Fibroblast of skin of scalp (primary cell): ENCODE measurements at places on chromosomes 2 and 18.
A peak's percentile ranks its signal among the peaks of the same experiment; 100 is the strongest.

DNA sequence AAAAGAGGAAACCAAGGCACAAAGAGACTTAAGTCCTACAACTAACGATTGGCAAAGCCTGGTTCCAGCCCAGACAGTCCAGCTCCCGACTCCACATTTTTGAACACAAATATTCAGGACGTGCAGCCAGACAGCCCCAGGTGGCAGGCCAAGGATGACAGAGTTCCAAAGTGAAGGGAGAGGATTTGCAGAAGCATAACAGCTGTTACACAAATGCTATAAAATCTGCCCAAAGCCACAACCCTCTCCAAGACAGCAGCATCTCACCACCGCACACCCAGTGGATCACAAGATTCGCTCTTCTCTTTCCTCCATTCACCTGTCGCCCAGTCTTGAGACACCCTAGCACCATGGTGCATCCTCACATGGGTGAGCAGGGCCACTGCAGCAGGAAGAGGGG, 227.1 kb upstream of the ID2 start:
- DNase-seq, result no peak

DNA sequence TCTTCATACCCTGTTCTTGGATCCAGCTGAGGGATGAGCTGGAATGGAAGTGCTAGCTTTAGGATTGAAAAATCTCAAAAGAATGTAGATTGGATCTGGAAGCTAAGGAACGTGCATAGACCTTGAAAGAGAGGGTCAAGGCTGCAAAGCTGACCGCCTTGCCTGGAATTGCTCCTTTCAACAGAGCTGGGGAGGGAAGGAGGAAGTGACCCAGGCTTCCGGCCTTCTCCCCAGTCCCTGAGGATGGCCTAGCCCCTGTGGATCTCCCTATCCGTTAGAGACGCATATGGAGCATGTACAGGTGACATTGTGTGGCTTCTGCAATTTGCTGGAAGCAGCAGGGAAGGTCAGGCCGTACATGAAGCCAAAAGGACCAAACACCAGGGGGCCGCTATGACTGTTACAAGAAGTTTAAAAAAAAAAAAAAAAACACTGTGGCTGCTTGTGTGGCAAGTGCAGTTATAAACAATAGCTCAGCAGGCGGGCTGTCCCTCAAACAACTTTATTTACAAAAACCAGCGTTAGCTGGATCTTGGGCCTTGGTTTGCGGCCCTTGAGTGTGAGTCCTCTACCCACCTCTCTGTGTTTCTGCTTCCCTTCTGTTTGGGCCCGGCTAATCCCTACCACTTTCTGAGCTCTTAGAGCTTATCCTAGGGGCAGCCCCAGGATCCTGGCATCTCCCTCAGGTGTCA, 227.6 kb downstream of the SEPTIN10 start:
- DNase-seq, result no peak

- peak; percentile 94 for DNase-seq
Measured at GRCh38 chr18:56402872-56403516, 235.4 kb downstream of the TXNL1 start.

- DNase-seq, result no peak
Measured at GRCh38 chr2:161118722-161119121, 41.5 kb upstream of the TANK start.

DNA sequence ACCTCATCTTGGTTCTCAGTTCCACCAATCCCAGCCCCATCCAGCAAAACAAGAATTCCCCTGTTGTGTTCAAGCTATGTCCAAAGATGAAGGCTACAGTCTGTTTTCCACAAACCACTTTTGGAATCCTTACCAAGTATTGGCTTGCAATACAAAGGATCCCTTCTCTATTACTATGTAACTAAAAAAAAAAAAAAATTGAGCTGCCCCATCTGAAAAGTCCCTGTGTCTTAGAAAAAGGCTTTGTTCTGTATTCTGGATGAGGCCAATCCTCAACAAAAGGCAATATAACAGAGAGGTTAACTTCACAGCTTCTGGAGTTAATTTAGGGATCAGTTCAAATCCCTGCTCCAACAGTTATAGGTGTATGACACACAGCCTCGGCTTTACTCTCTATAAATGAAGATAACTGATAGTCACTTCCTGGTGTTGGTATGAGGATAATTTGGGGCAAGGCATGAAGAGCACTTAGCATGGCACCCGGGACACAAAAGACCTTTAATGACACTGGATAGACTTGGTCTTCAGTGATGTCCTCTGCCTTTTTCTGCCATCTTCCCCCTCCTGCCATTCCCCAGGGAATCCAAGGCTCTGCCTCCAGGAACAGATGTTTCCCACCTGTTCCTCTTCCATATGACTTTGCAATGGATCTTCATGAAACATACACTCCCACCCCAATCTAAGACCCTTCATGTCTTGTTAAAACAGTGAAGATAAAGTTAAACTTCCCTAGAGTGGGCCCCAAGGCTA, 61.2 kb upstream of the ATL2 start:
- no peak for DNase-seq

GRCh38 chr2:134183679-134184078, 70.2 kb upstream of the MGAT5 start:
- no peak for DNase-seq

DNA sequence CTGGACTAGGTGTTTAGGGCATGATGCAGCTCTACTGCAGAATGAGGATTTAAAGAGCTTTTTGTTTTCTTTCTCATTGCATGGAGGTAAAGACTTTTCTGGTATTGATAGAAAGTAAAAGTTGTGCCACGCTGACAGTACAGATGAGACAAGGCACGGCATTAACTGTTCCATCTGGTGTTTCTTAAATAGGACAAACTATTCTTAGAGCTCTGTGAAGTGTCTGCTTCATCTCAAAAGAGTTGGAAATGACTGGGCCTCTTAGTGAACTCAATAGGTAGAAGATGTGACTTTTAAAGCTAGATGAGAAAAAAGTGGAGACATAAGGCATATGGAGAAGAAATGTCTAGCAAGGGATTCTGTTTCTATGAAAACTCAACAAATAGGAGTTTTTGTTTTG, 321.8 kb downstream of the RPRM start:
- no peak for DNase-seq

DNA sequence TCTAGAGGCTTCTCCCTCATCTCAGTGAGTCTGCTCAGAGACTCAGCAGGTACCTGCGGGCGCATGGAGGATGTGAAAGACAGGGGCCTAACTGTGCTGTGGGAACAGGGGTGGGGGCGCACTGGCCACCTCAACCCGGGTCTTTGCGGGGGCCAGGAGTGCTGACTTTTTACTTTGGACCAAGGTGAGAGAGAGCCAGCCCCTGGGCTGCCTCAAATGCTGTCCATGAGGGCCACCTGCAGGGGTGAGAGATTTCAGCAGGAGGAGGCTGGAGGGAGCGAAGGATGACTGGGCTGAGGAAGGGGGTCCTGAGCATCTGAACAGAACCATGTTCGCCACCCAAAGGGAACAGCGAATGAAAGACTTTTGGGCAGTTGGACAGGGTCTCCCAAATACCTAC, 129.4 kb downstream of the TNS1 start:
- DNase-seq, result no peak

GRCh38 chr2:21687589-21687988, 563.8 kb downstream of the TDRD15 start:
- no peak for DNase-seq

- no peak for DNase-seq
Measured at GRCh38 chr18:50128506-50129271, 66.3 kb downstream of the MYO5B start.

- DNase-seq, result no peak
Measured at GRCh38 chr2:26732446-26732845, 31.6 kb upstream of the SLC35F6 start.

GRCh38 chr2:28751252-28751955, at the start of gene PPP1CB:
Gene PPP1CB (plus strand): TSS chr2:28751830. CDS start chr2:28752125, 295 bp downstream.
- DNase-seq, result peak; percentile 96

- DNase-seq, result no peak
Measured at GRCh38 chr18:38940475-38940862, 1374.9 kb upstream of the CELF4 start.

DNA sequence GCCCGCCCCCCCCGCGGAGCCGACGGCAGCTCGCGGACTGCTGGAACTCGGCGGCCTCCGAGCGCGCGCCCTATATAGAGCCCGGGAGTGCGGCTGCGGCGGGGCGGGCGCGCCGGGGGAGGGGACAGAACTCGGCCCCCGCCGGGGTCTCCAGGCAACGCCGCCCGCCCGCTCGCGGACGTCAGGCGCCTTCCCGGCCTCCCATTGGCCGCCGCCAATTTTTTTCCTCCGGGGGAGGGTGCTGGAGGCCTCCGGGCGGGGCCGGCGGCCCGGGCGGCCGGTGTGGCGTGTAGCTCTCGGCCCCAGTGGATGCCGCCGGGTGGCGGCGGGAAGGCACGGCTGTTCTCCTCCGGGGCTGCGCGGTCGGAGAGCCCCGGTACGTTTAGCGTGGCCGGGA, at the start of gene ZFP36L2:
Gene ZFP36L2, minus strand, starts transcription at position 49 of the 397 bp plus-strand sequence. CDS start 291 bp downstream, outside the sequence.
- peak; percentile 97 for DNase-seq

DNA sequence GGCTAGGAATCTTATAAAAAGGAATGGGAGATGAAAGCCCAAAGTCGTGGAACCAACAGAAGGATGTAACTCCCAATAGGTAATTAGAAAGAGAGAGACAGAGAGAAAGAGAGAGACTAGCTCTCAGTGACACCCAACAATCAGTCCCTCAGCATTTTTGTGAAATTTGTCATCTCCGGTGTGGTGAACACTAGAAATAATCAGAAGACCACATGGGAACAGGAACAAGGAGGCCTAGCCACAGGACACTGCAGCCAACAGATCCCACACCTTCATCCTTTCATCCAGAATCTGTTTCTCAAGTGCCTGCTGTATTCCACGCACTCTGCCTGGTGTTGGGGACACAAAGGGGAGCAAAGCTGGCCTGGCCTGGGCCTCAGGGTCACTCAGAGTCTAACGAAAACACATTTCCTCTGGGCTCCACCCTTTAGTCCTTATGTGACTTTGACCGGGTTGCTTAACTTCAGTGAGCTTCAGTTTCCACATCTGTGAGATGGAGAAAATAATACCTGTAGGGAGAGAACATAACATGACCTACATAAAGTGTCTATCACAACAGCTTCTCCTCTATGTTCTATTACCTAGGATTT, 53.1 kb downstream of the EHD3 start:
- DNase-seq, result peak; percentile 64

DNA sequence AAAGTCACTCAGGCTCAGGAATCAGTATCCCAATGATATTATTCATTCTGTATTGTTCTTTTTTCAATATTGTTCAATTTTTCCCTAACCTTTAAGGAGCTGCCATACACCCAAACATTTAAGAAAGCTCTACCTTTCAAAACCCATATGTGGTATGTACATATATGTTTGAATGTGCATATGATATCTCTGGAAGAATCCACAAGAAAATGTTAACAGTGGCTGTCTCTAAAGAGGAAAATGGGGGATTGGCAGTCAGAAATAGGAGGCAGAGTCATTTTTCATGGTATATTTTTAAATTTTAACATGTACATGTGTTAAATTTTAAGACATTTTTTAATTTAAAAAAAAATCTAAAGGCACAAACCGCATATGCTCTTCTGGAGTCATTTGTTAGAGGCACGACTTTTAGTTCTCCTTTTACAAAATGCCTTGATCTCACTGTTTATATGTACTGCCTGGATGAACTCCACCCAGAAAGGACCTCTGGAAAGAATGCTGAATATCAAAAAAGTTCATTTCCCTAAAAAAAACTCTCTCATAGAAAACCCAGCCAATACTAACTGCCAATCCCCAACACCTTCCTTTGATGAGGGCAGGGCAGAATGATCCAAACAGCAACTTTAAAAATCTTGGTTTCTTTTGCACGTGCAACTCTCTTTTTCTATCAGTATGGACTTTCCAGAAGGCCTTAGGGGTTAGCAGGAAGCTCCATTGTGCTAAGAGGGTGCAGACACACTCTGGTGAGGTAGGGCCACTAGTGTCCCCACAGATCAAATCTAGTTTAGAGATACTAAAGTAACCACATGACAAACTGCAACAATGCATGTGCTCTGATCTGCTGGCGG, 23.6 kb downstream of the KCTD1 start:
- no peak for DNase-seq

- DNase-seq, result peak; percentile 96
Measured at GRCh38 chr18:49690312-49690711, 123.0 kb downstream of the ACAA2 start.

DNA sequence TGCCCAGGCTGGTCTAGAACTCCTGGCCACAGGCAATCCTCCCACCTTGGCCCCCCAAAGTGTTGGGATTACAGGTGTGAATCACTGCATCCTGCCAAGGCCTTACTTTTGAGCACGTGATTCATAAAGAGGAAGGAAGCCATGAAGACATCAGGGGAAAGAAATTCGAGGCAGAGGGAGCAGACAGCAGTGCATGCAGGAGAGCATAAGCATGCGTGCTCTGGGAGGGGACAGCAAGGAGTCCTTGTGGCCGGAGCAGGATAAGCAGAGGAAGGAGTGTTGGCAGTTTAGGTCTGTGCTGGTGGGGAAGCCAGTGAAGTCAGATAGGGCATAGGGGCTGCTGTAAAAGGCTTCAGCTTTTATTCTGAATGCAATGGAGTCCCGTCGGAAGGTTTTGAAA, 400.5 kb upstream of the RAB12 start:
- no peak for DNase-seq

DNA sequence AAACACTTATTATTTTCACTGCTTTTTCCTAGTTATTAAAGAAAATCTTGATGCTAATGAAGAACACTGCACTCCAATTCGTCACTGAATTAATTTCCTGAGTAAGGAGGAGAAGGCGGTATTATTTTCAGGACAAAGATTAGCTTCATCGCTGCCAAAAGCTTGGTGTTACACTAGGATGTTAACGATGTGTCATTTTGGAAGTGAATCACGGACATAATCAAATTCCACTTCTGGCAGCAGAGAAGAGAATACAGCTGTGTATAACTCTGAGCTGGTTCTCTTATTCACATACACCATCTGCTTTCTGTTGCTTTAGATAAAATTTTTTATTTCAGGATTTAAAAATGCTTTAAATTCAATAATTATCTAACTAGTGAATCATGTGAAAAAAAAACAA, 74.1 kb downstream of the SCG2 start:
- peak; percentile 63 for DNase-seq

DNA sequence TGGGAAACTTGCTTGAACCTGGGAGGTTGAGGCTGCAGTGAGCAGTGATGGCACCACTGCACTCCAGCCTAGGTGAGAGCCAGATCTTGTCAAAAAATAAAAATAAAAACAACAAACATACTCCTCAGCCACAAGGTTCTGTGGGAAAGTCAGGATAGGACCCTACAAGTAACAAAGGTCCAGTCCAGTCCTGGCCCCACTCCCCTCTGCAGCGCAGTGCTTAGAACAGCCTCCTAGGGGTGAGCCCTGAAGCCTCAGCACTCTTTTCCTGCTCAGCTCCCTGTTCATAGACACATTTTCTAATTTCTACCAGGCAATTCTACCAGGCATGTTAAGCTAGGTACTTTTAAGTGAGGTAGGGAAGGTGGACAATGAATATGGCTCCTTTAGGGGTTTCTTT, 22.2 kb upstream of the SDC1 start:
- no peak for DNase-seq

GRCh38 chr18:31920277-31920676, 22.7 kb downstream of the TRAPPC8 start:
- no peak for DNase-seq

GRCh38 chr2:63488118-63488713, 100.1 kb downstream of the WDPCP start:
- DNase-seq, result peak; percentile 44
